ENCODE measurements at places on chromosomes 11 and 22. TPM values are rescaled to one million over a fixed set of nuclear protein-coding genes. Genes with fewer than 3 reads are reported as not detected.

- DNase-seq, result no peak
These were observed 73.3 kb upstream of the CSNK2A3 start for GRCh38 chr11:11426226-11426952.

DNA sequence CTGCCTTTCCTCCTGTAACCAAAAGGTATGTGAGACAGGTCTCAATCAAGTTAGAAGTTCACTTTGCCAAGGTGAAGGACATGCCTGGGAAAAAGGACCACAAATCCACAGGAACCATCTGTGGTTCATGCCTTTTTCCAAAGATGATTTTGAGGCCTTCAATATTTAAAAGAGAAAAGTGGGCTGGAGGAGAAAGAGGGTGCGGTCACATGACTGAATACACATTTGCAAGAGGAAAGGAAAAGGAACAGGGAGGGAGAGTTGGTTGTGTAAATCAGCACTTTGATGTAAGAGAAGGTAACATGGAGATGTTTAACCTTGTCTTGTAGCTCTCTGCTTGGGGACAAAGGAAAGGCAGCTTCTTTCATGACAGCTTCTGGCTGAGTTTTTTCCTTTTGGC lies 21.2 kb downstream of the MOV10L1 start:
- no peak for DNase-seq

GRCh38 chr11:7833527-7833926 lies 36.8 kb upstream of the OR5P2 start:
- DNase-seq, result no peak

DNA sequence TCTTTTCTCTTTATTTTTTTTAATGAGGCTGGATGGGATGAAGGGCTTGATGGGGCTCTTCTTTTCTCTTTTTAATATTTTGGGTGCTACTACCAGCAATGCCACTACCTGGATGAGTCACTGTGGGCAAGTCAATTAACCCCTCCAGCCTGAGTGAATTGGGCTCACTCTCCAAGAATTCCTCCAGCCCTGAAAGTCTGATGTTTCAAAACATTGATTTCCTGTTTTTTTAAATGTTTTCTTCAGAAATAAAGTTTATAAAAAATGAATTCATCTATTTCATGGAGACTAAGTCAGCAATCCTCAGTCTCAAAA lies 812 bp upstream of the OR5A2 start:
- DNase-seq, result no peak

GRCh38 chr11:29634744-29635143 lies 382.1 kb downstream of the KCNA4 start:
- DNase-seq, result no peak

DNA sequence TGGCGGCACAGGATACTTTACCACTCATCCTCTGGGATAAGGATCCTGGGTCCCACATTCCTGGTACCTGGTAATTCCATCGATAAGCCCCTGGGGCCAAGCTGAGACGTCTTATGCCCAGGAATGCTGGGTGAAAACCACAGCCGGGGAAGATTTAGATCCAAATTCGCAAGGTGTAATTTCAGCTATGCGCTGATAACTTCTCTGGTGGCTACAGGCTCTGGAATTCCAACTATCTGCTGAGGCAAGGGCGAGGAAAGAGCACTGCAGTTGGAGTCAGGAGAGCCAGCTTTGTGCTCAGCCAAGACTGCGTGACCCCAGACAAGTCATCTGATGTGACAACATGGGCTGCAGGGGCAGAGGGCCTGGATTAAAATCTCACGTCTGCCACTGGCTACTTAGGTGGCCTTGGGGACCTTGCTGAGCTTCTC lies 9.9 kb upstream of the MYEOV start:
- no peak for DNase-seq

GRCh38 chr11:115161876-115162275 lies 342.3 kb downstream of the CADM1 start:
- no peak for DNase-seq

DNA sequence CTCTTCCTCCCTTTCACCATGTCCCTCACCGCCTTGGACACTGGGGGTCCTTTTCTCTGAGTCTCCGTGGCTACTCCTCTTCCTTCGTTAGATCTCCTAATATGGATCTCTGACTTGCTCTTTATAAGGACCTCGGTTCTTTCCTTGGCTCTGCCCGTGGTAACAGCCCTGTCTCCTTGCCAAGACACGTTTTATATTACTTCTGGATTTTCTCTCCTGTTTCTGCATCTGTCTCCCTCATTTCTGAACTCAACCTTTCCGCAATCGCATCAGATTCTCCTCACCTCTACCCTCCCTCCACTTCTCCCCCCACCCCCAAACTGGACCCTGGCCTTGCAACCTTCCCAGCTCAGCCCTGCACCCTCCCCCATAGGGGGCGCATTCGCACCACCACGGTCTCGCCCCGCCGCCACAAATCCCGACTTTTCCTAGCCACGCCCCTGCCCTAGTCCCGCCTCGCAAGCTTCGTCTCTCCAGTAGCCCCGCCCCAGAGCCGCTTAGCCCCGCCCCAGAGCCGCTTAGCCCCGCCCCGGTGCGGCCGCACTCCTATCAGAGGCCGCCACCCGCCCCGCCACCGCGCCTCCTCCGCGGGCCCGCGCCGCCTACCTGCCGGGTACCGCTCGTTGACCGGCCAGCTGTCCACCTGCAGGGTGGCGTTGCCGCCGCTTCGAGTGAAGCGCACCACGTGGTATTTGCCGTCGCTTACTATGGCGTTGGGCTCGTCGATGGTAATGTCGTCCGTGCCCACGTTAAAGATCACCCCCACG lies 39.0 kb downstream of the SLC22A12 start:
- no peak for DNase-seq

DNA sequence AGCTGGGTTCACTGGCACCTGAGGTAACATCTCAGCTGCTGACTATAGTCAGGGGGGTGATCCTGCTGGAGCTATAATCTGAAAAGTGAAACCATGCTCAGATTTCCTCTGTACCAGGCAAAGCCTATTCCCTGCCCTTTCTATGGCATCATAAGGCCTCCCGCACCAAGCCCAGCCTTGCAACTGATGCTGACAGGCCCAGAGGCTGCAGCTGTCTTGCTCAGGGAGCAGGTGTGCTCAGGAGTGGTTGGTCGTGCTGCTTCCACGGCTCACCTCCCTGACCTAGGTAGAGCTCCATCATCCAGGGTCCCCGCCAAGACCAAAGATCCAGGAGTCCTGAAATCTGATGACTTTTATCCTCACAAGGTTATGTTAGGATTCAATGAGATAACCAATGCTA lies 121.7 kb downstream of the FEZ1 start:
- no peak for DNase-seq

DNA sequence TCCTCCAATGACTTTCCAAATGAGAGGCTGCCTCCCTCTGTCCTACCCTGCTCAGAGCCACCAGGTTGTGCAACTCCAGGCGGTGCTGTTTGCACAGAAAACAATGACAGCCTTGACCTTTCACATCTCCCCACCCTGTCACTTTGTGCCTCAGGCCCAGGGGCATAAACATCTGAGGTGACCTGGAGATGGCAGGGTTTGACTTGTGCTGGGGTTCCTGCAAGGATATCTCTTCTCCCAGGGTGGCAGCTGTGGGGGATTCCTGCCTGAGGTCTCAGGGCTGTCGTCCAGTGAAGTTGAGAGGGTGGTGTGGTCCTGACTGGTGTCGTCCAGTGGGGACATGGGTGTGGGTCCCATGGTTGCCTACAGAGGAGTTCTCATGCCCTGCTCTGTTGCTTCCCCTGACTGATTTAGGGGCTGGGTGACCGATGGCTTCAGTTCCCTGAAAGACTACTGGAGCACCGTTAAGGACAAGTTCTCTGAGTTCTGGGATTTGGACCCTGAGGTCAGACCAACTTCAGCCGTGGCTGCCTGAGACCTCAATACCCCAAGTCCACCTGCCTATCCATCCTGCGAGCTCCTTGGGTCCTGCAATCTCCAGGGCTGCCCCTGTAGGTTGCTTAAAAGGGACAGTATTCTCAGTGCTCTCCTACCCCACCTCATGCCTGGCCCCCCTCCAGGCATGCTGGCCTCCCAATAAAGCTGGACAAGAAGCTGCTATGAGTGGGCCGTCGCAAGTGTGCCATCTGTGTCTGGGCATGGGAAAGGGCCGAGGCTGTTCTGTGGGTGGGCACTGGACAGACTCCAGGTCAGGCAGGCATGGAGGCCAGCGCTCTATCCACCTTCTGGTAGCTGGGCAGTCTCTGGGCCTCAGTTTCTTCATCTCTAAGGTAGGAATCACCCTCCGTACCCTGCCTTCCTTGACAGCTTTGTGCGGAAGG lies 2.9 kb downstream of the APOC3 start:
- no peak for DNase-seq

- DNase-seq, result no peak
These were observed 53.0 kb downstream of the GRAMD1B start for GRCh38 chr11:123483058-123483457.

DNA sequence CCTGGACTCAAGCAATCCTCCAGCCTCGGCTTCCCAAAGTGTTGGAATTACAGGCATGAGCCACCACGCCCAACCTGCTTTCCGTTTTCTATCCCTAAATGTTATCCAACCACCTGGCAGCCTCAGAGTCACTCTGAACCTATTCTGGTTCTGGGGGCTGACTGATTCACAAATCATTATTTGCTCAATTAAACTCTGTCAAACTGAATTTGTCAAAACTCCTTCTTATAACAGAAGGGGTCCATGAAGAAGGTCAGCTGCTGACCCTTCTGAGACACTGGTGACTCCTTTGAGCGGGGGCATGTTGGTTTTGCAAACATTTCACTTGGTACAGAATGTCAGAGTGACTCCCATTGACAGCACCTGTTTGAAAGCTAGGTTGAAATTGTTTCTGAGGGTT lies 1.8 kb upstream of the VPS37C start:
- no peak for DNase-seq

- DNase-seq, result no peak
These were observed 435.6 kb upstream of the LRRC4C start for GRCh38 chr11:41895081-41895480.

DNA sequence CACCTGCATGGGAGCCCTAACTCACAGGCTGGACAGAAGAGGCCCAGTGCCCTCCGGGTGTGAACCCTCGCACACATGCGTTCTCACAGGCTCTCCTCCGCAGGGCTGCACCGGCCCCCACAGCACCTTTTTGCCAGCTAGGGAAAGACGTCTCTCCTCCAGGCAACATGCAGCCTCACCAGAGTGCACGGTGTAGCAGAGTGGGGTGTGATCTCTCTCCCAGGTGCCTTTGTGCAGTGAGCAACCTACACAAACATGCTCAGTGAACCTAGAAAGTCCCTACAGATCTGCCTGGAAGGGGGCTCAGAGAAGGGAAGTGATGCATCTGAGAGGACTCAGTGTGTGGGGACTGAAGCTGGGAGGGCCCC lies 3.7 kb upstream of the CARNS1 start:
- DNase-seq, result no peak

GRCh38 chr22:31377612-31378011 lies 21.8 kb upstream of the DRG1 start:
- DNase-seq, result no peak

- no peak for DNase-seq
These were observed 16.1 kb downstream of the SCARF2 start for GRCh38 chr22:20421507-20421874.

GRCh38 chr11:877565-877964 lies 33.0 kb downstream of the CHID1 start:
- no peak for DNase-seq

- no peak for DNase-seq
These were observed 96.5 kb downstream of the NXPE2 start for GRCh38 chr11:114774599-114775361.

GRCh38 chr11:62410972-62411371 lies 7.9 kb upstream of the SCGB1A1 start:
- no peak for DNase-seq

- no peak for DNase-seq
These were observed 31.2 kb upstream of the MUC5AC start for GRCh38 chr11:1126491-1126926.

DNA sequence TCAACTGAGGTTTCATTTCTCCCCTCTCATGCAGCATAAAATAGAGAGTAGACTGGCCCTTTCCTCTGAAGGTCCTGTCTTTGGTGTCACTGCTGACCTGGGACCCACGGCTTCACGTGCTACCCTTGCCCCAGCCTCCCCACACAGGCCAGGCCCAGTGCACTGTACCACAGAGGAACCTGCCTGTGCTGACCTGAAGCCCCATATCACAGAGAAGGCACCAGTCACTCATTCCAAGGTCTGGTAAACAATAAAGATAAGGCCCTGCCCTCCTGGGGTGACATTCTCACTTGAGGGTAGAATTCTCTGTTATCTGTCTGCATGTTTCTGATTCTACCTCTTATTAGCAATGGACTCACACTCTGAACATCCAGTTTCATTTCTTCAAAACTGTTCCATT lies 51.3 kb downstream of the RPL27A start:
- DNase-seq, result no peak

- DNase-seq, result no peak
These were observed 80.7 kb upstream of the MPPED2 start for GRCh38 chr11:30666817-30667216.

GRCh38 chr11:70353329-70353728 lies 45.0 kb upstream of the CTTN start:
- no peak for DNase-seq

DNA sequence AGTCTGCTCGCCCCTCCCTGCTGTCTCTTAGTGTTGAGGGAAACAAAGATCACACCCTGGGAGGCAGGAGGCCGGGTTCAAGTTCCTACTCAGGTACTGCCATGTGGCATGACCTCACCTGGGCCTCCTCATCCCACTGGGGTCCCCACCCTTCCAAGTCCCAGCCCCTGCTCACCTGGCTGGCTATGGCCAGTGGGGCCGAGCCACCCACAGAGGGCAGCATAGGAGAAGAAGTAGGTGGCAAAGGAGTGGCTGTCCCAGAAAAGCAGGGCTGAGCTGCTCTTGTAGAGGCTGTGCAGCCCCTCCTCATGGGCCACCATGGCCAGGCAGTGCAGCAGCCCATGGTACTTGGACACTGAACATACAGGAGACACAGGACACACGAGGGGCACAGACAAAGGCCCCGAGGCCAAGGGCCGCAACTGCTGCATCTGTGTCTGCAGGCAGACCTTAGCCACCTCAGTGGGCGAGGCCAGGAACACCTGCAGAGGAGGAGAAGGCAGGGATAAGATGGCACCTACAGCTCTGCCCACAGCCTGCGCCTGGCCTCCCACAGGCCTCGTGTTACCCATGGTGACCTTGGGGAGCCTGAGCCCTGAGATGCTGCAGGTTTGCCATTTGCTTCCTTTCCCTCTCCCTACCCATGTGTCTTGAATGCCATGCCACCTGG lies 50.6 kb upstream of the MPEG1 start:
- peak; percentile 84 for DNase-seq

- DNase-seq, result no peak
These were observed 294.7 kb upstream of the ZC3H12C start for GRCh38 chr11:109798521-109798920.

- DNase-seq, result no peak
These were observed 52.9 kb upstream of the CARS1 start for GRCh38 chr11:3109921-3110706.

APOL4 gene
- 0.19 TPM for total RNA-seq

ADM gene
- 57.3 TPM for total RNA-seq

LDHAL6A gene
- not detected for total RNA-seq

NRIP3 gene
- total RNA-seq, result 4.0 TPM

PRAME gene
- not detected for total RNA-seq

NRGN gene
- total RNA-seq, result 2.3 TPM

MAJIN gene
- not detected for total RNA-seq

OR10A2 gene
- total RNA-seq, result not detected

KRTAP5-9 gene
- not detected for total RNA-seq

DCDC1 gene
- not detected for total RNA-seq

CABP4 gene
- 0.50 TPM for total RNA-seq

DEUP1 gene
- not detected for total RNA-seq

UPK3A gene
- not detected for total RNA-seq

KCNQ1 gene
- 5.9 TPM for total RNA-seq

SCGB1A1 gene
- not detected for total RNA-seq

Measured in esophagus muscularis mucosa (tissue), 4 donors.